ENCODE measurements at places on chromosomes 6 and 20.

DNA sequence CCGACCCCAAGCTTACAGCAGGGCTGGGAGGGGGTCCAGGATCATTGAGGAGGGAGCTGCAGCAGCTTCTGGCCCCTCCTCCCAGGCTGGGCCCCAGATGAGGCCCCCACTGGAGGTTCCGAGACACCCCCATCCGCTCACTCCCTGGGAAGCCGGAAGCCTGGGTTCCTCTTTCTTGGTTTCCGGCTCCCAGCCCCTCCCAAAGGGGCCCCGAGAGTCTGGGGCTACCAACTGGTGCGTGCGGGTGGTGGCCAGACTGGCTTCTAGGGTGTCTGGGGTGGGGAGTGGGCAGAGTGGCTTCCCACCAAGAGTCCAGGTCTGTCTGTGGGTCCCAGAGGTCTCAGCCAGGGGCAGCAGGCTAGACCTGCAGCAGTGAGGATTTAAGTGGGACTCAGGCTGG, 2.2 kb downstream of the RGS19 start:
- no peak for DNase-seq

DNA sequence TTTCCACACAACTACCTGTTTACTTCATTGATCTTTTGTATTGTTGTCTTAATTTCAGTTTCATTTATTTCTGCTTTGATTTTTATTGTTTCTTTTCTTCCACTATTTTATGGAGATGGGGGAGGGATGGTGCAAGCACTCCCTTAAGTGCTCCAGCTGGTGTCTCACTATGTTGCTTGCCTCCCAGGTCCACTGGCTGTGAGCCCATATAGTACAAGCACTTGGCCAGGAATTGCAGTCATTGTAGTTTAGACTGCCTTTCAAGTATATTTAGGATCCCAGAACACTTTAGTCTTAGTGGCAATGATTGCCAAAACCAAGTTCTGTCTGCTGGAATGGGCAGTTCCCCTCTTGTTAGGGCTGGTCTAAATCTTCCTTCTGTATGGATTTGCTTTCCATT, 34.9 kb upstream of the MAN1A1 start:
- DNase-seq: no peak

DNA sequence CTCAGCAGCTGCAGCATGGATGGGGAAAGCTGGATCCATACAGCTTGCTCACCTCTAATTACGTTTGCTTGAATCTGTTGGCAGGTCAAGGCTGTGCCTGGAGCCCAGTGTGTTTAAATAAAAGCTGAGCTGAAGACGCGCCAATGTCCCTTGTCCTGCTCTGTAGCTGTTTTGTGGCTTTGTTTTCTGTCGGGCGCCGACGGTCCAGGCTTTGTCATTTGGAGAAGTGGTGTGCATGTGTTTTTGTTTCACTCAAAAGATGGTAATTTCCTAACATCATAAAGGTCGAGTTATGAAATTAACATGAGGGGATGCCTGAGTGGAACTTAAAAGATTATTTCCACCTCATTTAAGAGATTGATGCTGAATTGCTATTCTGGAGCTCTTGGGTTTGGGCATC, 107.6 kb downstream of the SLC24A3 start:
- no peak for DNase-seq

DNA sequence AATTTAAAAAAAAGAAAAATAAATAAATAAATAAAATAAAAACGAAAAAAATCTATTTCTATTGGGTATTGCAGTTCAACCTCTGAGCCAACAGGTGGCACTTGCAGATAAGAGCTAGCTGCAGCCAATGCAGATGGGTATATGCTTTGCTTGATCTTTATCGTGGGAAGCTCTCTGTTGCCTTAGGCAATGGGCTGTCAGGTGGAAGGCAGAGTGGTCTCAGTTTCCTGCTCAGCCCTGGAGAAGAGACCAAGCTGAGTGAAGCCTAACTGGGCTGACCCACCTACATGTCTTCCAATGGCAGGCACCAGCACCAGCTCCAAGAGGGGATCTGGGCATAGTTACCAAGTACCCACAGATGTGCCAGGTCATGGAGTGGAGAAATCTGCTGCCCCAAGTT, 95.0 kb downstream of the AK9 start:
- DNase-seq: no peak

GRCh38 chr20:40648210-40649072, 40.6 kb downstream of the MAFB start:
- no peak for DNase-seq

DNA sequence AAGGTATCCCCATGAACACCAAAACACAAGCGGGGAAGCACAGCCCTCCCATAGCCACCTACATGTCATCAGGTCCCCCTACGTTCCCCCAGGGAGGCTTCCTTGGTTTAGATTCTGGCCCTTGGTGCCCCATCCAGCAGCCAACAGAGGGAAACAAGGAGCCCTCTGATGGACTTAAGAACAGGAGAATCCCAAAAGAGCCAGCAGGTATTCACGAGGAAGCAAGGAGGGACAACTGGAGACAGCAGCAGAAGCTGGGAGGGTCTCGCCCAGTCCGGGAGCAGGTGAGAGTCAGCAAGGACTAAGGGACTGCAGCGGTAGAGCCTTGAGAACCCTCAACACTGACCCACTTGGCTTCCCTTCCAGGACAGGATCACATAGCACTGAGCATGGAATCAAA, 58.4 kb upstream of the TOP1 start:
- DNase-seq: no peak

DNA sequence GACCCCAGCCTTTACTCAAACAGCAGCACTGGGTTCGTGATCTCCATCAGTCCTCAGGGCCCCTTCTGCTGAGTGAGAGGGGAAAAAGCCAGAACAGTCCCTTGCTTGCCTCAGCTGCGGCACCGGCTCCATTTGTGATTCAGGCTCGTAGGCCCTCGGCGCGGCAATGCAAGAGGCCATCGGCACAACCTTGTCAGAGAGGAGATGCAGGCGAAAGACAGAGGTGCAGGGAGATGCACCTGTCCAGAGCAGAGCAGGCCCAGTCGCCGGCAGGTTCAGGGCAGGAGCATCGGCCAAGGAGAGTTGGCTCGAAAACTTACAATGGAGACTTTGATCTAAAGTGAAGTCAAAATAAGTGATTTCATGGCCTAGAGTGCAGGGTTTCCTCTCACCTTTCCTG, 171.6 kb downstream of the SMOC2 start:
- DNase-seq: no peak

DNA sequence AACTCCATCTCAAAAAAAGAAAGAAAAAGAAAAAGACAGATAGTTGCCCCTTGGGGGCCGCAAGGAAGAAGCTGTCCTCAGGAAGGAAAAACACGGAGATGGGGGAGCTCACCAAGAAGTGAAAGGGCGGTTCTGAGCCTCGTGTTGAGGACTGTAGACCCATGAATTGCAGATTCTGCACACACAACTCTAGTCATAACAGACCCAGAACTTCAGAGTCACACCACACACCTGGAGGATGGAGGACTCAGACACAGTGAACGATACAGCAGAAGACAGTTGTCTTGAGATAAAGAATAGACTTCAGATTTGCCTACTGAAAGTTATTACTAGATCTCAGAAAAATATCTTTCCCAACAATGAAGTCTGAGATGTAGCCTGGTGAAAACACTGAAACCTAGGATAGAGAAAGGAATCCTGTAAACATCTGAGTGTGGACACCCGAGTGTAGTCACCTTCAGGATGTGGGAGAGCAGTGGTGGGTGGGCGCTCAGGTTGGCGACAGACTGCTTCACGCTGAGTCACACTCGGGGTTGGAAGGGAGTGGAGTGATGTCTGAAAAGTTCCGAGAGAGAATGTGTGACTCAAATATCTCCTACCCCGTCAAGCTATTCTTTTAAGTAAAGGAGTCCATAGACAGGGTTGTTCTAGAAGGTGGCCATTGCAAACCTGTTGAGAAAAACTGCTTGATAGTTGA, 88.1 kb downstream of the MAP3K4 start:
- DNase-seq: peak; percentile 15

- DNase-seq: no peak
Measured at GRCh38 chr6:166301611-166302529, 6.3 kb downstream of the PRR18 start.

GRCh38 chr6:89286516-89286915, 28.6 kb downstream of the GABRR2 start:
- DNase-seq: no peak

- peak; percentile 32 for DNase-seq
Measured at GRCh38 chr6:119077643-119078375, 655 bp downstream of the FAM184A start.

- DNase-seq: no peak
Measured at GRCh38 chr6:136757150-136757549, 35.1 kb downstream of the MAP3K5 start.

GRCh38 chr6:37102299-37103168, 67.4 kb upstream of the PIM1 start:
- peak; percentile 53 for DNase-seq

DNA sequence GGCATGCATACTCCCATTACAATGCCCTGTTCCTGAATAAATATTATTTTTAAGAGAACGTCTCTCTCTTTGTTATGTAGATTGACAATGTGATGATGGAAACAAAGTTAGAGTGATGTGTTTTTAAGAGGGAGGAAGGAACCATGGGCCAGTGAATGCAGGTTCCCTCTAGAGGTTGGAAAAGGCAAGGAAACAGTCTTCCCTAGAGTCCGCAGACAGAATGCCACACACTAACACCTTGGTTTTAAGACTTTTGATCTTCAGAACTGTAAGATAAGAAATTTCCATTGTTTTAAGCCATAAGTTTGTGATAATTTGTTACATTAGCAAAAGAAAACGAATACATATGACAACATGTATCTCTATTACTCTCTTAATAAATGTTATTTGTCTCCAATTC, 4.7 kb upstream of the CENPW start:
- DNase-seq: no peak

GRCh38 chr20:63442100-63442493, 30.4 kb downstream of the KCNQ2 start:
- DNase-seq: peak; percentile 39

GRCh38 chr6:68008445-68008844, 626.6 kb upstream of the ADGRB3 start:
- DNase-seq: no peak

DNA sequence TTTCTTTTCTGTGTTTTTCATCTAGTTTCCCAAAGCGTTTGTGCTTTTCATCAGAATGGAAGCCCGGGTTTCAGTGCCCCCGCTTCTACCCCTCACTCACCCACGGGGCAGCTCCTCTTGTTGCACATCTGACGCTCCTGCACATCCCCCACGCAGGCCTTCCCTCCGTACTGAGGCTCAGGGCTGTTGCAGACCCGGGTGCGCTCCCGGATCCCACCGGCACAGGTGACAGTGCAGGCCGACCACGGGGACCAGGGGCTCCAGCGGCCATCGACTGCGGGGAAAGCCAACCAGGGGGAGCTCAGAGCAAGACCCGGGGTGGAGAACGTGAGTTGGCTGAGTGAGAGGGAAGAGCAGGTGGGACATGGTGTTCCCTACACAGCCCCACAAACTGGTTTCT, 19.0 kb downstream of the THBS2 start:
- no peak for DNase-seq

DNA sequence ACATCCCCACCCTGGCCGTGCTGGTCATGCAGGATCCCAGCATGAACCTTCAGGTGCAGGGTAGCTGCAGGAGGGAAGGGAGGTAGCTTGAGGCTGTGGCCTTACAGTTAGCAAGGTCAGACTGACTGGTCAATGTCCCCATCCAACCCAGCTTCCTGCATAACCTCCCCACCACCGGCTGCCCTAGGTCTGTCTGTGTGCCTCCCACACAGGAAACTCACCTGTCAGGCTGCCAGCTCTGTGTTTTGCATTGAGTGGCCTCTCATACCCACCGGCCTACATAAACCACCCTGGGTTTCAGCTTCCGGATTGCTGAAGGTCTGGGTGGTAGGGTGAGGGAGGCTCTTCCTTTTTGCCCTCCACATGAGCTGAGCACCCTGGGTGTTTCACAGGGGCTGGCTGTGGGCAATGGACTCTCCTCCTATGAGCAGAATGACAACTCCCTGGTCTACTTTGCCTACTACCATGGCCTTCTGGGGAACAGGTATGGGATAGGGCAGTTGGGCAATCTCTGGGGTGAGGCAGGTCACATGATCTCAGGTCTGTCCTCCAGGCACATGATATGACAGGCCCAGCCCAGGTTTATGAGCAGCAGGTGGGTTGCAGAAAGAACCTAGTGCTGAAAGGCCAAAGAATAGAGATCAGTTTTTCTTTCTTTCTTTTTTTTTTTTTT, 1.8 kb downstream of the CTSA start:
- DNase-seq: no peak
